Pulmonary artery endothelial cell (primary cell): ENCODE measurements at places on chromosomes 4 and X. TPM values are rescaled to one million over a fixed set of nuclear protein-coding genes. Genes with fewer than 3 reads are reported as not detected.

The FRAS1 gene
- total RNA-seq, result 8.6 and 26.8 TPM in 2 replicates

DNA sequence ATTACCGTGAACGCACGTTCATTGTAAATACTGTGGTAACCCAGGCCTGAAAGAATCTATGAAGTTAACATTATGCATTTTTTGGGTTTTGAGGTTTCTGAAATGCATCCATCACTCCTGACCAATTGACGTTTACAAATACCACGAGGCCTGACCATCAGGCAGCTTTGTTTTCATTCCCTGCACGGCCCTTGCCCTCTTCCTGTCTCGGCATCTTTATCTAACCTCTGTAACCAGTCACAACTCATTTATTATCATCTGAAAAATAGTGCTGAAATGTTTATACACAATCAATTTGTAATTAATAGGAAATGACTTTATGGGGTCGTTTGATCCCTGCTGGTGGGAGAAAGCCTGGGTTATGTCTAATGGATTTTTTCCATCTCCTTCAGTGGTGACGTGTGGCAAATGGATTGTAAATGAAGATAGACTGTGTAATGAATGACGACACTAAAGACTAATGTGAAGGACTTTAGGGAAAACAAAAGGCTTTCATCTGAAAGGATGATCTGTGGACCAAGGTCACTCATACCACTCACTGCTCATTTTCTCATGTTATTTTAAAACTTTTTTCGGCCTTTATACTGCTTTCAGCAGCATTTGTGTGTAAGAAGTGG is 102.7 kb upstream of the SORBS2 start:
- no peak for DNase-seq

DNA sequence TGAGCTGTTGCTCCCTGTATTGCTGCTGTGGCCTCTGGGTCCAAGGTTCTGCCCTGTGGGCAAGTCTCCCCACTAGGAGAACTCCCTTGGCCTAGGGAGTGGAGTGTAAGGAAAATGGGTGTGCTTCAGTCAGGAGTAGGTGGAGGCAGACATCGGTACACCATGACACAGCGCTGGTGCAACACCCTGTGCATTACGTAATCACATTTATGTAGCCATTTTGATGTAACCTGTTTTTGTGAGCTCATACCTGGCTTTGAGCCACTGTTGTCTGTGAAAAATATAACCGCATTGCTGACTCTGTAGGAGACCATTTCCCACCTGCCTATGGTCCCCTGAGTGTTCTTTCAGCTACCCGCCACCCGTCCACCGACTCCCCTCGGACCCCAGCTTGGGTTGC is 700.5 kb upstream of the AGA start:
- DNase-seq, result no peak

GRCh38 chr4:140740422-140740821 is 15.8 kb downstream of the TBC1D9 start:
- no peak for DNase-seq

DNA sequence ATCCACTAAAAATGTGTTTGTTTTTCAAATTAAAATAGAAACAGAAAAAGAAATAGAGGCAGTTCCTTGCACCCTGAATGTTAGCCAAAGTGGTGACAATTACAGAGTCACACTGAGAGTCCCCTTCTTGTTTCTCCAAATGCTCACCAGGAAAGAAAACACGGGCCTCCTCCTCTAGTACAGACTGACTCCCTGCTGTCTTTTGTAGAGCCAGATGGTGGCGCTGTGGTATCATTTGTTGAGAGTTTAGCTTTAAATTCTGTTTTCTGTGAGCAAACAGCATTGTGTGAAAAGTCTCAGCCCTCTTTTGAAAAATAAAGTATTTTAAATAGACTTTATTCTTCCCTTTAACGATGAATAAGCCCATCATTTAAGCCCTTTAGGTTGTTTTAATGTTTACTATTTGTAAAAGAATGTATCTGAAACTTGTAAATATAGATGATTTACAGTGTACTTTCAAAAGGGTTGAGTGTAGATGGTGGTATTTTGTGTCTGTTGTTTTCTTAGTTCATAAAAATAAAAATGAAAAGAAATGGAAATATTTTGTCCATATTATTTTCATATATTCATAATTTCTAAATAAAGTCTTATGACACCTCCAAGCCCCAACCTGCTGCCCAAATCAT is 36.9 kb upstream of the ATOH1 start:
- peak; percentile 3 for DNase-seq

DNA sequence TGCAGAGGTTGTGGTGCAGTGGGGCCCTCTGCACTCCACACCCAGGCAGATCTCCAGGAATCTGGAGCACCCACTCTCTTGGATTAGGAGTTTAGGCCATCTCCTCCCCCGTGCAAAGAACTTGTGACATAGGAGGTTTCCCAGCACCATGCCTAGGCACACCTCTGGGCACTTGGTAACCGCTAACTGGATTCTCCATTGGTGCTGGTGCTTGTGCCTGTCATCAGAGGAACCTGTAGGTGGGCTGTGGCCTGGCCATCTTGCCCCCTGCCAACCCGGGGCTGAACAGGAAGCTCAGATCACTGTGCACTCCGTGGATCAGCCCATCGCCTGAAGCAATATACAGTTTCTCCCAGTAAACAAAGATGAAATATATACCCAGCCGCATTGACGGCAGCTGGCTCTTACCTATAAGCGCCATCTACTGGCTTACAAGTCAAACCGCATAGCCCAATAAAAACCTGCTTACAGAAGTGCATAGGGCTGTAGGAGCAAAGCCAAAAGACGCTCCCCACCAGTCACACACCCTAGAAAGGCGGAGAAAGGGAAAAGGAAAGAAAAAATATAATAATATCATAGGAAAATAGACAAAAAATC is 19.1 kb upstream of the TEX13B start:
- no peak for DNase-seq
